ENCODE measurements at places on chromosomes 2 and 18.

DNA sequence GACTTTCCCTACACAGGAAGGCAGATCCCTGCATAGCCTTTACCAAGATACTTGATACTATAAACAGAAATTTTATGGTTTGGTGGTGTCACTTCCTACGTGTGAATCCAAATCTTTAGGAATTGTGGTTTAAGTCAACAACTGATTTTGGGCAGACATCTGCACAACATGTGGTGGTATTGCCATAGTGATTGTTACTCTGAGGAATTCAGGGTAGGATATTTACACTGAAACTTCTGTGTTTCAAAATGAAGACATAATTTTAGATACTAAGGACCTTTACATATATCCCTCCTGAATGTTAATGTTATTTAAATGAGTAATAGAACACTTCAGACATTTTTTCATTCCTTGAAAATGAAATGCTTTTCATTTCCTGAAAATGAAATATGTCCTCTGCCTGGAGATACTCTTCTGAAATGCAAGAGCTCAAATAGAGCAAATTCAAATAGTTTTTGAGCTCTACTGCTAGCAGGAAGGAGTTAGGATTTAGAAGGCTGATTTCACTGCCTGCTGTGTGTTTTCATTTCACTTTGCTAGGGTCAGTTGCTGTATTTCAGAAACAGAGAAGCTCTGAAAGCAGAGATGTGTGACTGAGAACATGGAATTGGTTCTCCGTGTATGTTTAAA is 77.2 kb downstream of the MDH1 start:
- no peak overlapping the region for H3K27ac ChIP-seq
- H3K4me1 ChIP-seq, result peaks cover 13% of the 10 kb centered on the region
- DNase-seq, result no peak
- H3K36me3 ChIP-seq, result no peaks in the 10 kb centered on the region
- peaks cover 3% of the 10 kb centered on the region for H3K27me3 ChIP-seq
- no peak overlapping the region for H3K4me3 ChIP-seq

GRCh38 chr2:12702168-12703121 is 14.3 kb upstream of the TRIB2 start:
- H3K27ac ChIP-seq, result no peak overlapping the region
- H3K4me3 ChIP-seq, result no peak overlapping the region
- peaks cover 6% of the 10 kb centered on the region for H3K4me1 ChIP-seq
- peaks cover 6% of the 10 kb centered on the region for H3K27me3 ChIP-seq
- no peak for DNase-seq

- H3K36me3 ChIP-seq, result peaks cover 10% of the 10 kb centered on the region
- peaks cover 6% of the 10 kb centered on the region for H3K27me3 ChIP-seq
- H3K4me1 ChIP-seq, result peaks cover 6% of the 10 kb centered on the region
- no peak for DNase-seq
- no peak overlapping the region for H3K27ac ChIP-seq
- no peak overlapping the region for H3K4me3 ChIP-seq
These were observed 266.6 kb downstream of the ETAA1 start for GRCh38 chr2:67663776-67664175.

DNA sequence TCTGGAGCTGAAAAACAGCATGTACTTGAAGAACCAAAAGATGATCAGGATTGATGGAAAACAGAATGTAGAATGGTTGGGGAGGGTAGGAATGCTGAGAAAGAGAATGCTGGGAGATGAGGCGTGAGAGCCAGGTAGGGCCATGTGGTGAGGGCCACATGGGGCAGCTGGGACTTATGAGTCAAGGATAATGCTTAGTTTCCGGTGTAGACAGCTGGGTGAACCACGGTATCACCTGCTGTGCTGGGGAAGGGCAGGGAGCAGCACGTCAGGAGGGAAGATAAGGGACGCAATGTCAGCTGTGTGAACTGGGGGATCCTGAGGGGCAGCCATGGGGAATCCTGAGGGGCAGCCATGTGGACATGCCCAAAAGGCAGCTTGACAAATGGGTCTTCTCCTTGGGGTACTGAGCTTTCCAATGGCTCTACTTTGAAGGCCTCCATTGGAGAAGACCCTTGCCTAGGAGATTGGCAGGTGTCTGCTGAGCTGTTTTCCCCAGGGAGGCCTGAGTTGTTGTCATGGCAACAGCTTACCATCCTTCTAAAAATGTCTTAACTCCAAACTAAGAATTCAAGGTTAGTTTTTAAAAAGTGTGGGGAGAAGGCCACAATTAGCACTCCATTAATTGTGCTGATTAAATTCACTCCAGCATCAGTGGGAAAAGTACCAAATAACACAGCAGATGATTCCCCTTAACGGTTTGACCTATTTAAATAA is 51.1 kb downstream of the MTHFD2 start:
- DNase-seq, result no peak
- no peak overlapping the region for H3K27ac ChIP-seq
- peaks cover 24% of the 10 kb centered on the region for H3K27me3 ChIP-seq
- H3K4me1 ChIP-seq, result peaks cover 6% of the 10 kb centered on the region
- H3K36me3 ChIP-seq, result peaks cover 6% of the 10 kb centered on the region

DNA sequence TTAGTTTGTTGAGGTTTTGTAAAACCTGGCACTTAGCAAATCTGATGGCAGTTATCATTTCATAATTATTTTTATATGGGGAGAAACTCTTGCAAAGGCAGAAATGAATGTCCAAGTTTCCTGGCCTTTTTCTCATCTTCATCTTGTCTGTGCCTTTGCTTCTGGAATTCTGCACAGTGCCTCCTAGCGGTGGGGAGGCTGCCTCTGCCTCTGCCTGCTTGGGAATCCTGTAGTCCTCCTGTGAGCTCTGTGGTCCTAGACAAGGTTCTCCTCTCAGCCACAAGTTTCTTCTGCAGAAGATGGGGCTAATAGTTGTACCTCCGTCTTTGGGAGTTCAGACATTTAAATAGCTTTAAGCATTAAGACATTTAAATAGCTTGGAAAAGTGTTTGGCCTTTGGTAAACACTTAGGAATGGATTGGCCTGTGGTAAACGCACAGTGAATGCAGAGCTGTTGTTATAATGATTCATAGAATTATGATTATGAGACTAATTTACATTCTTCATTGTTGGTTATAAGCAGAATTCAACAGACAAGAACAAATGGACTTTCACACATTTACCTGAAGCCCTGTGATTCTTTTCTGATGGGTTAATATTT is 101.2 kb downstream of the ZNF236 start:
- peaks cover 55% of the 10 kb centered on the region for H3K36me3 ChIP-seq
- H3K4me3 ChIP-seq, result no peak overlapping the region
- no peaks in the 10 kb centered on the region for H3K27me3 ChIP-seq
- peak; percentile 47 for DNase-seq
- H3K27ac ChIP-seq, result no peak overlapping the region
- H3K4me1 ChIP-seq, result peaks cover 10% of the 10 kb centered on the region

DNA sequence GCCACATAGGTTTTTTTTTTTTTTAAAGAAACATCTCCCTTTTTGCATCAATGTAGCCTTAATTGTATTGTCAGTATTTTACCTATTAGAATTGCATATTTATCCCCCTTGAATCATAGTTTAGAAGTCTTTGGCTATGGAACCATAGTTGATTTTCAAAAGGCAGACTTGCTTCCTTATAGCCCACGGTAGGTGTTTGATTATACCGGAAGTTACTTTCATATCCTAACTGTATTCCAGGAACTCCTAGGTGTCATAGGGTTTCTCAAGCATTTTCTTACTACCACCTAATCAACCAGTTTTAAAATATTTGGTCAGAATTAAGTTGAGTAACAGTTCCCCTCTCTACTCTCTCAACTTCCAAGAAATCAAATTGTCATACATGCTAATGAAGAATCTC is 86.6 kb upstream of the TSPYL6 start:
- no peaks in the 10 kb centered on the region for H3K4me1 ChIP-seq
- no peaks in the 10 kb centered on the region for H3K27me3 ChIP-seq
- no peaks in the 10 kb centered on the region for H3K36me3 ChIP-seq
- DNase-seq, result no peak
- no peak overlapping the region for H3K4me3 ChIP-seq

Measured in nephron progenitor cell (in vitro differentiated cells).